Stimulated activated CD8-positive, alpha-beta memory T cell treated with anti-CD3 and anti-CD28 coated beads, Interleukin-7, amount 100 ng/mL, for 48 hours (primary cell): ENCODE measurements at places on chromosomes 11 and 22.

DNA sequence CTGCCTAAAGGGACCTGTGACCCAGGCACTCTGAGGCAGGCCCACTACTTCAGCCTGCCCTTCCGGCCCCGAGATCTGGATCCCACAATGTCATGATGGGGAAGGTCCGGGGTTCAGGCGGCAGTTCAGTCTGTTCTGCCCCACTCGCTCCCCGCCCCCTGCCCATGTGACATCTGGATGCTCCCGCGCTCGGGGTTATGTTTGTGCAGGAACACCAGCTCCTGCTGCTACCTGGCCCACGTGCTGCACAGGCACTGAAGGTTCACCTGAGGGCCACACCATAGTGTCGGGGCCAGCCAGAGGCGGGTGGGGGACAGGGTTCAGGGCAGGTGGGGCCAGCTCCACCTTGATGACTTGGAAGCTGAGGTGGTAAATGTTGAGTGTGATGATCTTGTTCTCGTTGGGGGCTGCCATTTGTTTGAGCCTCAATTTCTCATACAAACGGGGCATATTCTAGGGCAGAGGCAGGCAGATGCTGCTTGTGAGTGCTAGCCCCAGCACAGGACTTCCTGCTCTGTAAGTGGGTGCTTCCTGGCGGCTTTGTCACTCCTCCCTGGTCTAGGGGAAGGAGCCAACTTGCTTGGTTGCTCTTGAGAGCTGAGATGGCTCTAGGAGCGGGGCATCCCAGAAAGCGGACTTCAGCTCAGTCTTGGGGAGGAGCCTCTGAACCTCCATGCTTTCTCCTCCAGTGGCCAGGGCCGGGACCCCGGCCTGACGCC, 4.4 kb upstream of the SIPA1 start:
- DNase-seq: no peak

- DNase-seq: no peak
Observed at GRCh38 chr11:122516686-122517085, 138.8 kb upstream of the UBASH3B start.

DNA sequence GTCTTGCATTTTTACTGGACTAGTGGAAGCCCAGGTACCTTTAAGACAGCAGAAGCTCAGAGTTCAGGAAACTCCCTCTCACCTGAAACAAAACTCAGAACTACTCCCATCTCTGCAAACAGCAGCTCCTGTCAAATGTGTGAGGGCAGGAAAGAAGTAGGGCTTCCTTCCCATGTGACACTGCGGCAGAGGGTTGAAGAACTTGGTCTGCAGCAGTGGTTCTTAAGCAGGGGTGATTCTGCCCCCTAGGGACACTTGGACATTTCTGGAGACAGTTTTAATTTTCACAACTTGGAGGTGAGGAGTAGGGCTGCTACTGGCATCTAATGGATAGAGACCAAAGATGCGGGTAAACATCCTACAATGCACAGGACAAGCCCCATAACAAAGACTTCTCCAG, 63.4 kb downstream of the RCN1 start:
- DNase-seq: no peak

- no peak for DNase-seq
Observed at GRCh38 chr22:45314054-45314721, 4.5 kb downstream of the FAM118A start.

DNA sequence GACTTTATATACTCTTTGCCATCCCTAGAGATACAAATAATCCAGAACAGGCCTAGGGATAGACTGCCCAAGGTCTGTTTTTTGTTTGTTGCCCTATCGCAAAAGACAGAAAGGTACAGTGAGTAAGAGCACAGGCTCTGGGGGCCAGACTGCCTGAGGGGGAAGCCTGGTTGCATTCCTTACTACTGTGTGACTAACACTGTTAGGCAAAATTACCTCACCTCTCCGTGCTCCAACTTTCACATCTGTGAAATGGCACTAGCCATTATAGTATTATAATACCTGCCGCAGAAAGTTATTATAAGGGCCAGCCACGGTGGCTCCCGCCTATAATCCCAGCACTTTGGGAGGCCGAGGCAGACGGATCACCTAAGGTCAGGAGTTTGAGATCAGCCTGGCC, 14.5 kb downstream of the SLC35F2 start:
- DNase-seq: no peak

DNA sequence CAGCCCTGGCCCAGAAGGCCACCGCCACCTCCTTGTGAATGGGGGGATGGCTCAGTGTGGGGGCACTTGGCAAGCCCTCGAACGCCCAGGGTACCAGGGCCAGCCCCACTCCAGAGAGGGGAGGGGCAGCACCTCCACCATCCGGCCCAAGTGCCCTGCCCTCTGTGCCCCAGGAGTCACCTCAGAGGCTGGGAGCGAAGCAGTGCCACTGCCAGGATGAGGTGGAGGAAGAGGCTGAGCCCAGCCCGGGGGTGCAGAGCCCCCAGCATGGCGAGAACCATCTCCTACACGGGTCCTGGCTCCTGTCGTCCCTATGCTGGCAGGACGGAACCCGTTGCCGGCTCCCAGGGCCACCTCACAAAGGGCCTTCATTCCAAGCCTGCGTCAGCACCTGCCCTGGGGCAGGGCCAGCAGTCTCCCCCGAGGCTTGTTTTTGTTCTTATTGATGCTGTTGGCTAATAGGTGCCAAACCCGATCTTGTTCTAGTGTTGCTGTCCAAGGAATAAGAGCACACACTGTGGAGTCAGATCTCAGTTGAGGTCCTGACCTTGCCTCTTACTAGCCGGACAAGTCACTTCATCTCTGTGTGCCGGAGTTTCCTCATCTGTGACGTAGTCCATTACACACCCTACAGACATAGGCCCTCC, at the start of gene FREY1:
Gene FREY1 (minus strand): TSS at position 307 of the 647 bp plus-strand sequence. CDS start 26 bp downstream, at position 281.
- DNase-seq: no peak

DNA sequence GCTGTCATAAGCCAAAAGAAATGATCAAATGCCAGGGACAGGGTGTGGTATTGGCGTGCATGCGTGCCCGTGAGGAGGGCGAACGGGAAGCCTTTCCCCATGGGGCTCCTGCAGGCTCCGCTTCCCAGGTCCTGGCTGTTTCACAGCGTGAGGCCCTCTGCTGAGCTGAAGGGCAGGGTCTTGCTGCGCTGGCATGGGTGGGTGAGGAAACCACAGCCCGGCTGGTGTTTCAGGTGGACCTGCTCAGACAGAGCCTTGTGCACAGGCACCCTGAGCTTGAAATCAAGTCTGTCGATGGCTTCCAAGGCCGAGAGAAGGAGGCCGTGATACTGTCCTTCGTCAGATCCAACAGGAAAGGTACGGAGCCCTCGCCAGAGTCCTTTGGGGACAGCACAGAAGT, 31.4 kb downstream of the IGHMBP2 start:
- DNase-seq: no peak

DNA sequence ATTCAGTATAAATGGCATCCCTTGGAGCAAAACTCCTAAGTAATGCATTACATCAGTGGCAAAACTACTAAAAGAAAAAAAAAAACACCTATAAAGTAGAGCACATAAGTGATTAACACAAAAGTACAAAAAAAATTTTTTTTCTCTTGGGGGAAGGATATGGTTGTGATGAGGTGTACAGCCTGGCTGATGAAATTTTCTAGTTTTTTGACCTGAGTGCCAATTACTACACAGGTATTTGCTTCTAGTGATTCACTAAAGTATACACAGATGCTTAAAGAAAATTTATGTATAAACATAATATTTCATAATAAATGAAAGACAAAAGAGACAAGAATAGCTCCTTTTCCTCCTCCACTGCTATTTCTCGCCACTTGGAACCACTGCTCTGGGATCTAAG, 71.8 kb upstream of the APOA1 start:
- DNase-seq: no peak

DNA sequence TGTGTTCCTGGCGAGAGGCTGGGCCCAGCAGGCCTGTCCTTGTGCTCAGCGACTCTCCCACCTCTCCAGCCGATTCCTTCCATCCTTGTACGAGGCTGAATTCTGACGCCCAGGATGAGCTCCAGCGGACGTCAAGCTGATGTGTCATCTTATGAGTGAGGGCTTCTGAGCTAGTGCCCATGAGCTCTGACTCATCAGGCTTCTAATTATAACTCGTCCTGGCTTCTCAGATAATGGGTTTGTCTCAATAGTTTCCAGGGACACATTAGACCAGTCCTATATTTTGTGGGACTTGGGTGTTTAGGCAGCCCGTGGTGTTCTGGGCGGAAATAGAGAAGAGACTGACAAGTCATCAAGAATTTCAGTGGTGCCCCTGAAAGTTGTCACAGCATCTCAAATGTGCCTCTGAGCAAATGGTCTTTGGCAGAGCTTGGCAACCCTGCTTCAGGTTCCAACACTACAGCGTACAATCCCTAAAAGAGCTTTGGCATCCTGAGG, 108.2 kb upstream of the CD44 start:
- DNase-seq: no peak

DNA sequence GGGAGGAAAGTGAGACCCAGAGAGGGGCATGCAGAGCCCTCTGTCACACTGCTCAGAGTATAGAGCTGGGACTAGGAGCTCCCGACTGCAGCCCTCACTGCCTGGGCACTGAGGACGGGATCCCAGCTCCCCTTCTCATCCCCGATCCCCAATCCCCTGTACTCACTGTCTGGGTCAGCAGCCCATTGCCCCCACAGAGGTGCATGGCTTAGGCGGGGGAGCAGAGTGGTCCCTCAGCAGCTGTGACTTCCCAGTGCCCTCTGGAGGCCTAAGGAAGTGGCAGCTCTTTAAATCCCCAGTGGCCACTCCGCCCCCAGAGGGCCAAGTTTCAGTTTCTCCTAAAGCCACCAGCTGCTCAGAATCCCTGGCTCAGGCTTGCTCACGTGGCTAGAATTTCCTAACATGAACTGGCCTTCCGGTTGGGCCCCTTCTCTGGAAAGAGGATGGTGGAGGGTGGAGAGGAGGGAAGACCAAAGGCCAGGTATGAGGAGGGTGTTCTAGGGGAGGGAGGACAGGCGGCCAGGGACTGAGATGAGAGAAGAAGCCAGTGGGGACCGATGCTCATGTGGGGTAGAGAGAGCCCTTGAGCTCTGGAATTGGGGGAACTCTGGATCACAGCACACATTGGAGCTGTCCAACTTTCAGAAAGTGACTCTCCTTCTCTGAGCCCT, at the start of gene BATF2:
Gene BATF2 (minus strand): TSS at position 262 of the 671 bp plus-strand sequence. CDS start 57 bp downstream, at position 205.
- no peak for DNase-seq

GRCh38 chr22:38549101-38549894, 20.7 kb downstream of the DMC1 start:
- DNase-seq: no peak

GRCh38 chr11:88117281-88117858, 57.9 kb downstream of the RAB38 start:
- no peak for DNase-seq

GRCh38 chr11:114318361-114318760, 22.2 kb downstream of the NNMT start:
- DNase-seq: no peak

DNA sequence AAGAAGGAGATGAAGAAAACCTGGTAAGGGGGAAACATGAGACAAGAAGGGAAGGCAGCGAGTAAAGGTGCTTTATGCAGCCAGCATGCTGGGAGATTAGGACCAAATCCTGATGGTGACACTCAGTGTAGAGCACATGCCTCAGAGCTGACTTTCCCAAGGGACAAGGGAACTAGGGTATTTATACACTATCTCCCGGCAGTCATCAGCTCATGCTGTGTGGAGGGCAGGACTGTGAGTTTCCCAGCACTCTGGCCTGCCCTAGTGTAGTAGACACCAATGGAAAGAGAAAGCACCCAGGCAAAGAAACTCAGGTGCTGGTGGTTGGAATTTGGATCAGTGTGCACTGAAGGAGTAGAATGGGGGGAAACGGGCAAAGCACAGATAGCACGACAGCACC, 128.3 kb upstream of the CSNK2A3 start:
- DNase-seq: no peak

- no peak for DNase-seq
Observed at GRCh38 chr11:16155448-16155847, 200.9 kb downstream of the SOX6 start.

DNA sequence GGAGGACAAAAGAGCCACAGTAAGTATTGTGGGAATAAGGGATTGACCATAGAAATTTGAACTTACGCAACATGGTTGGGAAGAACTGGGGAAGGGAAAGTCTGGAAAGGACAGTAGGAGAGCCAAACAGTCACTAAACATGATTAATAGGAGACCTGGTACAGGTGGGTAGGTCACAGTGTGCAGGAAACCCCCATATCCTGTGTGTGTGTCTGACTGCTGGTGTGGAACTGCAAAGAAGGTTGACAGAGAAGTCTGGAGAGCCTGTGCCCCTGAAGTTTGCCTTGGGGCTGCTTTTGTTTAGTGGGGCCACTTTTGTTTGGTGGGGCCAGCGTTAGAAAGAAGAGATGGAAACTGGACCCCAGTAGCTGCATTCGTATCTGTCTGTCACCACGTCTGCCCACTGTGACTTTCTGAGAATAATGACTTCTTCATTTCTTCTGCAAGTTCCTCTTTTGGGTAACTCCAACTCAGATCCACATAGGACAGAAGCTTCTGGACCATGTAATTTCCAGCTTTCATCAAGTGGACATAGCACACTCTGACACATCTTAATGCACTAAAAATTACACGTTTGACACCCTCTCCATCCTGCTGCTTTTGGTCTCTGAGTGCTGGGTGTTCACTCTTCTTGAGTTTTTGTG, 126.8 kb upstream of the RAG2 start:
- DNase-seq: no peak

GRCh38 chr11:80412604-80413003, 971.8 kb upstream of the TENM4 start:
- DNase-seq: no peak

- DNase-seq: no peak
Observed at GRCh38 chr11:129705341-129705740, 110.3 kb upstream of the TMEM45B start.

DNA sequence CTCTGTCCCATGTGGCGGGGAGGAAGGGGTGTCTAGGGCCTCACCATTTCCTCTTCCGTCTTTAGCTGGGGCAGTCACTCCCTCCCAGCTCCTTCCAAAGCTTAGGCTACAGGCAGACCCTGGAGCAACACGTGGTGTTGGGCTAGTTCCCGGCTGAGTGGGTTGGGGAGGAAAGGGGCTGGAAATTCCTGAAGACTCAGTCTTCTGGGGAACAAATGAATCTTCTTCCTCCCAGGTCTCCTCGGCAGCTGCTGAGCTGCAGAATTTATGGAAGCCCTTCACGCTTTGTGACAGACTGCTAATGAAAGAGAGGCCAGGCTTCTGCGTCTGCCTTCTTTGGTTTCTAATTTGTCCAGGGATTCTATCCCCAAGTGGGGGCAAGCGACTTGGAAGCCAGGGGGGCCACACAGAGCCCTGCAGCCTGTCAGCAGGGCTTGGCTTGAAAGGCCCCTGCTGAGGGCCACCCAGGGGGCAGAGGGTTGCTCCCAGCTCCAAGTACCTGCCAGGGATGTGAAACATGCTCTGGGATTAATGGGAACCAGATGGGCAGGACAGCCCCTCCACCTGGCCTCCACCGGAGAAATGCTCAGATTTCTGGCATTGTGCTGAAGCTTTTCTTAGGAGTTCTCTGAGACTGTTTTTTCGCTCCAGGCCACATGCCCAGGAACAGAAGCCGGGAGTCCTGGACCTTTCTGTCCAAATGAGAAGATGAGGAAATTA, 123.1 kb downstream of the PKNOX2 start:
- no peak for DNase-seq

DNA sequence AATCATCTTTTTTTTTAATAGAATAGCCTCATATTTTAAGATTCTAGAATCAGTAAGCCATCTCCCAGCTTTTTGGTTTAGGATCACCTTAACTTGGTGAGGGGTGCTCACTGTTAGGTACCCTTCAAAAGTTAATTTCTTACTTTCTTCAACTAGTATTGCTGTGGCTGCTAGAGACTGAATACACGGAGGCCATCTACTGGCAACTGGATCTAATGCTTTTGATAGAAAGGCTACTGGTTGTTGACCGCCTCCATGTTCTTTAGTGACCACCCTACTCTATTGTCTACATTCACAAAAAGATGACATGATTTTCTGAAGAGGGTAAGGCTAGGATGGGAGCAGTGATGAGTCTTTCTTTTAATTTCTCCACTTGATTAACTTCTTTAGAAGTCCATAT, 16.7 kb upstream of the ALDH3B2 start:
- DNase-seq: no peak

GRCh38 chr11:2828585-2829330, 56.8 kb downstream of the CDKN1C start:
- DNase-seq: no peak
